Right renal pelvis (tissue), 4 donors: ENCODE measurements at places on chromosomes 13 and 19. TPM values are rescaled to one million over a fixed set of nuclear protein-coding genes. Genes with fewer than 3 reads are reported as not detected.

- no peak for DNase-seq
These were observed 297.2 kb downstream of the DCT start for GRCh38 chr13:94182185-94182761.

GRCh38 chr19:44552324-44552723, 22.8 kb upstream of the CEACAM20 start:
- DNase-seq, result no peak

GRCh38 chr19:5822181-5822844, 17.2 kb downstream of the FUT6 start:
- DNase-seq, result no peak

The ZNF837 gene
- polyA plus RNA-seq, result 5.3 TPM

DNA sequence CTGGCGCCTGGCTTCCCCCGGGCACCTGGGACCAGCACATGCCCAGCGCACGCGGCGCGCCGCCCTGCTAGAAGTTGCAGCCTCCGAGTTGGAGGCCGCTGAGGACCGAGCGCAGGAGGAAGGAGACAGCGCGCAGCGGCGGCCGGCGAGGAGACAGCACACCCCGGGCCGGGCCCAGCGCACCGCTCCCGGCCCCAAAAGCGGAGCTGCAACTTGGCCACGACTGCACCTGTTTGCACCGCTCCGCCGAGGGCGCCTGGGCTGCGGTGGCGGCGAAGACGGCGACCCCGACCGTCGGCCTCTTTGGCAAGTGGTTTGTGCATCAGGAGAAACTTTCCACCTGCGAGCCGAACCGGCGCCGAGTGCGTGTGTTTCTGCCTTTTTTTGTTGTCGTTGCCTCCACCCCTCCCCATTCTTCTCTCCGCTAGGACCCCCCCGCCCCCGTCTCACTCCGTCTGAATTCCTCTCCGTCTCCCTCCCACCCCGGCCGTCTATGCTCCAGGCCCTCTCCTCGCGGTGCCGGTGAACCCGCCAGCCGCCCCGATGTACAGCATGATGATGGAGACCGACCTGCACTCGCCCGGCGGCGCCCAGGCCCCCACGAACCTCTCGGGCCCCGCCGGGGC, at the start of gene SOX1:
Gene SOX1 (plus strand): TSS at position 34 of the 626 bp plus-strand sequence. CDS start 510 bp downstream, at position 544.
- DNase-seq, result no peak

The PTPRH gene
- polyA plus RNA-seq, result 0.49 TPM

DNA sequence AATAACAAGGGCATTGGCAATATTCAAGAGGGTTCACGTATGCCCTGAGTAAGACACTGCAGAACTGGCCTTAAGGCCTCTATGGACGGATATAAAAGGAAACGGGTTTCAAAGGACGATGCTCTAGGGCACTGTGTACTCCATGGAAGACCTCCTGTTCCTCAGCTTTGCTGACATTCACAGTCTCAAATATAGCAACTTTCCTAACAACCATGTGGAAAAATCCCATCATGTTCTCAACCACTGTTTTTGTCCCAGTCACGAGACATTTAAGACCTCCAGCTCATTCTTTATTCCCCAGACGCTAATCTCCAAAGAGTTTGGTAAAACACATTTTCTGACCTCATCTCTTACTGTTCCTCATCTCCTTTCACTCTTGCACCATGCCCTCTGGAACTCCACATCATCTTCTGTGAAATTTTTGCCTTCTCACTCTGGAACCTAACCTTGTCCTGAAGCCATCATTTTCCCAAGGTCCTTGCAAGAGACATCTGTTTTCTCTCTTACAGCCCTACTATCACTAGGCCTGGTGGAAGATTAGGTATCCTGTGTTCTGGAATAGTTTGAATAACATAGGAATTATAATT, 37.6 kb downstream of the SPRY2 start:
- DNase-seq, result no peak

- no peak for DNase-seq
These were observed 7.0 kb upstream of the ZNF441 start for GRCh38 chr19:11759805-11760204.

The SYT5 gene
- polyA plus RNA-seq, result 0.38 TPM

DNA sequence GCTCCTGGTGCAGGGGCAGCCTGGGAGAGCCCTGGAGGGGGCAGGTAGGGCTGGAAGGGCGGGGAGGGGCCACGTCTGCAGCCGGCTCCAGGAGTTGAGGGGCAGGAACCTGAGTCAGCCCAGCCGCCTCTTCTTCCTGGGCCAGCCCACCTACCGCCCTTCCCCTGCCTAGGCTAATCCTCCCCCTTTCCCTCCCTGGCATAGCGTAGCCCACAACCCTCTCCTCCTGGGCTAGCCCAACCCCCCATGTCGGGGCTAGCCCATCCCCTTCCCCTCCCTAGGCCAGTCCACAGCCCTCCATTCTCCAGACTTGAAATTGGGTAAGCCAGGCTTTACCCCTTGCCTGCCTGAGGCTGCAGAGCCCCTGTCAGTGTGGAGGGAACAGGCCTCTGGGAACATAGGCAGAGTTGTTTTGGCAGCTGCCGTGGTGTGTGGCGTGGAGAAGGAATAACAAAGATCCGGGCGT, 20.6 kb upstream of the WDR18 start:
- DNase-seq, result no peak

DNA sequence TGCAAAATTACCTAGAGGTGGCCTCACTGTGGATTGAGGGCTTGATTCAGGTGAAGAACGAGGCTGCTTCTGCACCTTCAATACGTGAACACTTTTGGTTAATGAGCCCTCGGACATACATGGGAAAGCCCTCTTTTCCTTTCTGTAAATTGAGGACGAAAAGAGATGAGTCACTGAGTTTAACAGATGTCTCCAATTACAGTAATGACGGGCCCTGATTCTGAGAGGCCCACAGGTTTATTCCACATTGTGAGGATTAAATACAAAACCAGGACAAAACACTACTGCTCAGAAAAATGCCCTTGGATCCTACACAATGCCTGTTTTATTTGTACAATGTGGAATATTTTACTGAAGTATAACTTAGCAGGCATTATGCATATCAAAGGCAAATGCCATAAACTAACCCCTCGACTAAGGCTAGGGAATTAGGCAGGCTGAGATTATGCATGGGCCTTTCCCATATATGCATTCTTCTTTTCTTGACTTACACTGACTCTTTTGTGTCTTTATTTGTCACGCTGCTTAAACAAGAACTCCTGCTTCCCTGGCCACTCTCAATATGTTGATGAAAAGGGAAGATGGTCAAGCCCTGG, 819.9 kb downstream of the OLFM4 start:
- DNase-seq, result no peak

GRCh38 chr13:29654384-29654783, 58.9 kb upstream of the SLC7A1 start:
- DNase-seq, result no peak

DNA sequence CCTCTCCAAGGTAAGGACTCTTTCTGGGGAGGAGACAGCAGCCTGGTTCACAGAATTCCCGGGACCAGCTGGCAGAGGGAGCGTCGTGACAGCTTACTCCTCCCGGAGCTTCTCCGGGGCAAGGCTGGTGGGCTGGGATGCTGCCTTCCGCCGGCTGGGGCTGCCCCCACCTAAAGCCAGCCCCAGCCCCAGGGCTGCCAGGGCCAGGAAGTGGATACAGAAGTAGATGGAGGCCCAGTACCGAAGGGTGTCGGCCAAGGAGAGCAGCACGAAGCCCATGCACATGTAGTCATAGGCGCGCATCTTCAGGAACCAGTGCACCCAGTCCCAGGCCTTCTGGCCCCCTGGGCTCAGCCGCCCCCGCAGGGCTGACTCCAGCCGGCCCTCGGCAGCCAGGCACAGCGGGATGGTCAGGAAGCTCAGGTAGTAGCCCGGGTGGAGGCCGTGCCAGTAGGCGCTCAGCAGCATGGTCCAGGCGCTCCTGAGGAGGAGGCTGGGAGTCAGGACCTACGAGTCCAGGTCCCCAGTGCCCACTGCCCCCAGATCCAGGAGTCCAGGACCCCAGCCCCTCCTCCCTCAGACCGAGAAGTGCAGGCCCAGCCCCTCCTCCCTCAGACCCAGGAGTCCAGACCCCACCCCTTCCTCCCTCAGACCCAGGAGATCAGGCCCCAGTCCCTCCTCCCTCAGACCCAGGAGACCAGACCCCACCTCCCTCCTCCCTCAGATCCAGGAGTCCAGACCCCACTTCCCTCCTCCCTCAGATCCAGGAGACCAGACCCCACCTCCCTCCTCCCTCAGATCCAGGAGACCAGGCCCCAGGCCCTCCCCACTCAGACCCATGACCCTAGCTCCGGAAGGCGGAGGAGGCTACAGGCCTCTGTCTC, 1.2 kb upstream of the TMC4 start:
- DNase-seq, result no peak

DNA sequence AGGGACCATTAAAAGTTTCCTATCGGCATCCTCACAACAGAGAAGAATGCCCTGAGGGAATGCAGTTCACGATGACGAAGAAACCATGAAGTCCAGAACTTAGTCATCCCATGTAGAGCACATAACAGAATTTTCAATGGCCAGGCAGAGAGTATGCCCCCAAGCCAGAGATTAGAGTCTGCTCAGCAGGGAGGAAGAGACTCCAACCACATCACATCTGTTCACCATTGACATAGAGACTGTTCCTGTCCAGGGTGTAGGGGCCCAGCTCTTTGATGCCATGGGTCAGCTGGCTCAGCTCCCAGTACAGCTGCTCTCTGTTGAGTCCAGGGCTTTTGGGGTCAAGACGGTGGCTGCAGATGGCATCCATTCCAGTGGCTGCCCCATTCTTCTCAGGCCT, 68.2 kb downstream of the MBD3L1 start:
- no peak for DNase-seq

The RETN gene
- 0.34 TPM for polyA plus RNA-seq

DNA sequence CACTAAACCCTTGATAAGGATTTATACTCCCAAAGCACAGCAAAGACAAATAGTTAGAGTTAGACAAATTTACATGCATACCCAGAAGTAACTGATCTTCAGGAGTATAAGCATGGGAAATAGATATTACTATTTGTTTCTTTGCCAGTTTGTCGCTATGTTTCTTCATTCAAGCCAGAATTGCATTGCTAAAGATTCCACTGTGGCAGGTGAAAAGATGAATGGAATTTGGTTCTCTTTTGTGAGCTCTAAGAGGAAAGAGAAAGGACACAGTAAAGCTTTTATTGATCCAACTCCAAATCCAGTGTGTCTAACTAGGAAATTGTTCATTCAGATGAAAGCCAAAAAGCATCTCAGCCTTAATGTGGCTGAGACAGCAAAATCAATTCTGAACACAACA, 292.3 kb upstream of the SPRY2 start:
- DNase-seq, result no peak

DNA sequence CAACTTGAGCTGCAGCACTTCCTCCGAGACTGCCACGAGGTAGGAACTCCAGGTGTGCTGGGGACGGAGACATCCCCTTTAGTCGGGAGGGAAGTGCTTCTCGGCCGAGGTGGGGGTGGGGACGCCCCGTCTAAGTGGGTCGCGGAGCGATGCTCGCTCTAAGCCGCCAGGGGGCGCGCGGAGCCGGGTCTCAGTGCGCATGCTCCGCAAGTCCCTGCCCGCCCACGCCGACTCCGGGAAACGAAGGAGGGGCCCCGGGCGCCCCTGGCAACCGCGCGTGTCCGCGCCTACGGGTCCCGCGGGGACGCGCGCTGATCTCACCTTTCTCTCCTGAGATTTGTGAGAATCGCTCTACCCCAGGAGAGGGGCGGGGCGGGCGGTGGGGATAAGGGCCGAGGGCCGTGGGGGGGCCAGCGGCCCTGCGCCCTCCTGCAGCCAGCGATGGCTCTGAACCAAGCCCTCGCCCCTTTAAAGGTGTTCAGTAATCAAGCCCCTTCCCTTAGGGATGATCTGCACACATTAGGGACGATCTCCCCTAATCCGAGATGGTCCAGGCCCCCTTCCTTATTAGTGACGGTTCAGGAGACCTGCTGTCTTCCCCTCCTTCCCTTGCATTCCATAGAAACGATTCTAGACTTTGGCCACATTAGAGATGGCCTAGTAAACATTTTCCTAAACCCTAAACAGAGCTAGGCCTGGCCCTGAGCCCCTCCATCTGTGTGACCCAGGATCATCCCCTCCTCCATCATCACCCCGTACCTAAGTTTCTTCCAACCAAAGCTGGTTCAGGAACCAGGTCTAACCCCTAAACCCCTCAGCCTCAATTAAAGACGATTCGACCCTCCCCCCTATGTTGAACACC, 47.3 kb upstream of the SHKBP1 start:
- peak; percentile 66 for DNase-seq

DNA sequence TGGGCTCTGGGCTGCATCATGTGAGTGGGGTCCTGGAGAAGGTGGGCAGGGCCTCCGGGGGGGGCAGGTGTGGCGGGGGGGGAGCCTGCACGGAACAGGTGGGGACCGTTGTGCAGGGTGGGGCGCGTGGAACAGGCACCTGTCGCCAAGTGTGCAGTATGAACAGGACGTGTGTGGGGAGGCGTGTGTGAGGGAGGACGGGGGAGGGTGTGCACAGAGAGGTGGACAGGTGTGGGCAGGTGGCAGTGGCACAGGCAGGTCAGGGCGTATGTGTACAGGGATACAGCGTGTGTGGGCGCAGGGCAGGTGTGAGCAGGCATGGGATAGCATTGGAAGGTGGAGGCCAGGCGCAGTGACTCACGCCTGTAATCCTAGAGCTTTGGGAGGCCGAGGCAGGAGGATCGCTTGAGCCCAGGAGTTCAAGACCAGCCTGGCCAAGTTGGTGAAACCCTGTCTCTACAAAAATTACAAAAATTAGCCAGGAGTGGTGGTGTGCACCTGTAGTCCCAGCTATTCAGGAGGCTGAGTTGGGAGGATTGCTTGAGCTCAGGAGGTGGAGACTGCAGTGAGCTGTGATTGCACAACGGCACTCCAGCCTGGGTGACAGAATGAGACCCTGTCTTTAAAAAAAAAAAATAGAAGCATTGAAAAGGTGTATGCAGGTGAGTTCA, 3.2 kb downstream of the PLK5 start:
- no peak for DNase-seq

- DNase-seq, result no peak
These were observed 22.5 kb downstream of the PABPC3 start for GRCh38 chr13:25118378-25118905.

The BCL3 gene
- polyA plus RNA-seq, result 6.7 TPM
